ENCODE measurements at places on chromosomes 16 and 17. TPM values are rescaled to one million over a fixed set of nuclear protein-coding genes. Genes with fewer than 3 reads are reported as not detected.

Gene ALOX15B
- total RNA-seq, result 0.50 TPM

Gene CD68
- 31.7 TPM for total RNA-seq

Gene SCGB1C2
- not detected for total RNA-seq

Gene METTL22
- 85.9 TPM for total RNA-seq

Gene XYLT2
- total RNA-seq, result 26.8 TPM

Gene DUSP14
- total RNA-seq, result 40.4 TPM

Gene KRT12
- not detected for total RNA-seq

Gene ASPHD1
- total RNA-seq, result 11.4 TPM

Gene RUNDC1
- total RNA-seq, result 9.4 TPM

Gene NATD1
- total RNA-seq, result 15.4 TPM

Gene TUBB3
- total RNA-seq, result 63.9 TPM

Gene PABPN1L
- total RNA-seq, result not detected
